ENCODE measurements at places on chromosomes 7 and 10.

DNA sequence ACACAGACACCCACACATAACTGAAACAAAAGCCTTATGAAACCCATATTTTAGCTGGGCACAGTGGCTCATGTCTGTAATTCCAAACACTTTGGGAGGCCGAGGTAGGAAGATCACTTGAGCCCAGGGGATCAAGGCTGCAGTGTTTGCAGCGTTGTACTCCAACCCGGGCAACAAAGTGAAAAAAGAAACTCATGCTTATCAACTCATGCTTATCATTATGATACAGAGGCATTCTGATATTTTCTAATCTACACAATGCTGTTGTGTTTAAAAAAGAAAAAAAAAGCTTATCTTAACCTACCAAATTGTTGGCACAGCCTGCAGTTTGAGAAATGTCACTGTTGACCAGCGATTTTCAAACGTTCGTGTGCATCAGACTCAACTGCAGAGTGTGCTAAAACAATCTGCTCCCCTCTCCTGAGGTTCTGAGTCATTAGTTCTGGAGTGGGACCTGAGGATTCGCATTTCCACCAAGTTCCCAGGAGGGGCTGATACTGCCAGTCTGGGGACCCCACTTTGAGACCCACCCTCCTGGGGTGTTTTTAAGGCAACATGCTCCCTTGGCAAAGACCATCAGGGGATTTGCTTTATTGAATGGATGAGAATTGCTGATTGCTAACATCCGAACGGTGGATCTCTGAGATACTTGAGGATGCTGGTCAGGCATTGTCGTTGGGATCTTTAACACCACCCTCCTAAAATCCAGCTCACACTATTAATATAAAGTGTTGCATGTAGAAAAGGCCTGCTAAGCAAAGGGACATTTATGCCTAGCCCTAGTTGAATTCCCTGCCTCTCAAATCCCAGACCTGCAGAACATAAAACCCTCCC, 16.2 kb downstream of the CHST3 start:
- no peak for DNase-seq

DNA sequence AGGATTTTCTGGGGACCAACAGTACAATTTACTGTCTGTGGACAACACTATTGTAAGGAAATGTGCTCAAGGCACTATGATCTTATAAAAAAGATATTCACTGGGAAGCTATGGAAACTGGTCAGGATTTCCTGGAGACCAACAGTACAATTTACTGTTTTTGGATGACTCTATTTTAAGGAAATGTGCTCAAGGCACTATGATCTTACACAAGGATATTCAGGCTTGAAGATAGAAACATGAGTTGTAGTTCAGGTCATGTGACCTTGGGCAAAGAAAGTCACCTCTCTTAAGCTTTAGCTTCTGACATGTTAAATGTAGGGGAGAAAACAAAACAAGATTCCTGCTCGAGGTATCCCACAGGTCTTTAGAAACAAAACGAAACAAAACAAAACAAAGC, 1.7 kb upstream of the ITPRID1 start:
- no peak for DNase-seq

GRCh38 chr7:128389085-128389617, 20.6 kb downstream of the IMPDH1 start:
- DNase-seq, result no peak

DNA sequence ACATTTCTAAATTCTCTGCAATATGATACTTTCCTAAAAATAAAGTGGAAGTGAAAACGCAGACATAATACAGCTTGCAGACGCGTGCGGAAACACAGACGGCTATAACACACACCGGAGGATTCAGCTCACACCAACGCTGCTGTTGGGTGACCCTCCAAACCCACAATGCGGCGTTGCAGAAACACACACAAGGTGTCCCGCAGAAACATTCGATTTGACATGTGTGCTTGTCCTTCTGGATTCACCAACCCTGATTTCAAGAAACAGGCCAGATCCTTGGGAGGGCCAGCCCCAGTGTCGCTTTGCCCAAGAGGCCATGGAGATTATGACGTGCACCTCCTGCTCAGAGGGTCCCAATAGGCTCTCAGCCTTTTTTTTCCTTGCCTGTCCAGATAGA, 136.7 kb upstream of the TCERG1L start:
- no peak for DNase-seq

GRCh38 chr10:113960617-113961181, 83.0 kb upstream of the ADRB1 start:
- peak; percentile 53 for DNase-seq
